T-helper 9 cell (primary cell): ENCODE measurements at places on chromosomes 11 and 22.

DNA sequence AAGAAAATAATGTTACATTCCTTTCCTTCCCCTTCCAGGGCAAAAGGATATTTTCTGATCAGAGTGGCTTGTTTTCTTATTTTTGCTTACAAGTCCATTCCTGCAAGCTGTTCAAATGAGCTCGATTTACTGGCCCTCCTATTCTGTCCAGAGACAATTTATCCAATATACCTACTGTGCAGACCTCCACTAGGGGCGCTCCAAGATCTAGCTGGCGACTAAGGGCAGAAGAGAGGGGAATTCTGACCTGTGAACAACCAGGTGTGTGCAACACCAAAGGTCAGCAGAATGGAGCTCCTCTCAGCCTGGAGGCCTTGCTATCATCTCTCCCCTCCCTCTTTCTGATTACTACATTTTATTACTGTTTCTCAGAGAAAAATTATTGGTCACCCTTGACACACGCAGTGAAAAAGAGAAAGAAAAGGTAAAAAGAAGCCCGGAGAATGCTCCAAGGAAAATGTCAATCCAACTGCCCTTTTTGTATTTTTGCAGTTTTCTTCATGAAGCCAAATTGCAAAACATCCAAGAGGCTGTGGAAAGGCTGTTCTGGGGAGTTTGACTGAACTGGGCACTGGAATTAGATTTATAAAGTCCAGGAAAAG is 3.2 kb downstream of the SEZ6L start:
- peak; percentile 2 for DNase-seq

GRCh38 chr11:70910835-70911234 is 341.5 kb downstream of the SHANK2 start:
- no peak for DNase-seq

DNA sequence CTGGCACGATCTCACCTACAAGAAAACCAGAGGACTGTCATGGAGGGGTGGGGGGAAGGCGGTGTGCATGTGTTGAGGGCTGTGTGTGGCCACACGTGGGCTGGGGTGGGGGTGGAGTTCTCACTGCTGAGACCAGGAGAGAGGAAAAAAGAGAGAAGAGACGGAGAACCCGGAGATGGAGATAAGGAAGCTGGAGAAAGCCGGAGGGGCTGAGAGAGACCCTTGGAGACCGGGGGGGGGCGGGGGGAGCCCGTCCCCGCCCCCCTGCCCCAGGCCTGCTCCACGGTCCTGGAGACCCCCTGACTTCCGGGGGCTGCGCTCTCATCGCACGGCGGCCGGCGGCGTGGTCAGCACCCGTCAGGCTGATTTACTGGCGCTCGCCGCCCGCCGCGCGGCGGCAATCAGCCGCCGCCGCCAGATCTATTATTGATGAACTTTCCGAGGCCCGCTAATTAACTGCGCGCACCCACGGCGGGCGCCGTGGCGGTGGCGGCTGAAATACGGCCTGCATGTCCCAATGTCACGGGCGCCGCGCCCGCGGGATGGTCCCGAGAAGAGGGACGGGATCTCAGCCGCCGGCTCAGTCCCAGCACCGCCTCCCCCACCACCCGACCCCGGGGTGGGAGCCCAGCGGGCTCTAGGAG is 187.4 kb downstream of the MN1 start:
- DNase-seq = no peak

GRCh38 chr22:32862936-32863661 is 61.6 kb downstream of the TIMP3 start:
- DNase-seq = no peak

DNA sequence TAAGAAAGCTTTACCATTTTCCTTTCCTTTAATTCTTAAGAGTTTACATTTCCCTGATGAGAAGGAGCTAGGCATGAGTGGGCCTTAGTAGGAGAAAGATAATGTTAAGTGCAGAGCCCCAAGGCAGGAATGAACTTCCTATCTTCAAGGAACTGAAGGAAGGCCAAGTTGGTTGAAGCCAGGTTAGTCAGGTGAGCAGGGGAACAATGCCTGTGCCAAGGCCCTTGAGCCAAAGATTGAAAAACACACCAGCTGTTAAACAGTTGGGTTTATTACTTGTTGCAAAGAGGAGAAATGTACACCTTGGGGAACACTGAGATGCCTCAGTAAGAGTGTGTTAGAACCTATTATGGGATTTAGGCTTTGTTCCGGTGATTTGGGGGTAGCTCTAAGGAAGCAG is 10.0 kb downstream of the CNTF start:
- DNase-seq = no peak

- no peak for DNase-seq
Observed at GRCh38 chr11:123299721-123300120, 104.7 kb upstream of the CLMP start.

- no peak for DNase-seq
Observed at GRCh38 chr11:129323896-129324502, 51.6 kb upstream of the BARX2 start.

- no peak for DNase-seq
Observed at GRCh38 chr11:68521969-68522652, 61.6 kb downstream of the PPP6R3 start.

DNA sequence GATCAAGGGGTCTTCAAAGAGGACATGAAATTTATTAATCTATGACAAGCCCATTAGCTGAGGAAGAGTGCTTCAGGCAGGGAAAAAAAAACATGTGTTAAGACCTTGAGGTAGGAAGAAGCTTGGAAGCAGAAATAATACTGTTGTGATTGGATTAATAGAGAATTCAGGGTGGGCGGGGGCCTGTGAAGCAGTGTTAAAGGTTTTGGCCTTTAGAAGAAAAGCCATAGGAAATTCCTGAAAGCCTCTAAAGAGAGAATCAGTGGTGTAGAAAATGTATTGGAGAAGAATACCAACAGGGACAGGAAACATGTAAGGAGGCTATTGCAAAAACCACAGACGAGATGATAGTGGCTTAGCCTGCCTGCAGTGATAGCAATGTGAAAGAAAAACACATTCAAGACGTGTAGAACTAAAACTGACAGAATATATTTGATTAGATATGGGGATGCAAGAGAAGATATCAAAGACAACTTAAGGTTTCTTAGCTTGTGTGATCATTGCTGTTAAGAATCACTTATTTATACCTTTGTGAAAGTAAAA is 404.4 kb upstream of the ANO3 start:
- DNase-seq = no peak

GRCh38 chr11:120334894-120335462 is 1.2 kb upstream of the ARHGEF12 start:
- peak; percentile 46 for DNase-seq

DNA sequence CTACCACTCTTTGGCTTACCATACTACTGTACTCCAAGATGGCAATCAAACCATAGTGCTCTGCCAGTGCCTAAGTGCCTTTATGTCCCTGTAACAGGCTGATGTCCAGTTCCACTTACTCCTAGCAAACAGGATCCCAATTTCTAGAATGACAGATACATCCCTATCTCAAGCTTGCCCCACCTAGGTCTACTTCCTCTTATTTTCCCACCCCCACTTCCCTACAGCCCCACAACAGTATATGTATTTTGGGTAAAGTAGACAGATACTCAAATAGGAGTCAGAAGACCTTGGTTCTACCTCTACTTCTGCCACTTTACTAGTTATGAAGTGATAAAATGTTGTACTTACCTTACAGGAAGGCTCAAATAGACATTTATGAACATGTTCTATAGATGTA is 24.1 kb downstream of the SIK3 start:
- no peak for DNase-seq

DNA sequence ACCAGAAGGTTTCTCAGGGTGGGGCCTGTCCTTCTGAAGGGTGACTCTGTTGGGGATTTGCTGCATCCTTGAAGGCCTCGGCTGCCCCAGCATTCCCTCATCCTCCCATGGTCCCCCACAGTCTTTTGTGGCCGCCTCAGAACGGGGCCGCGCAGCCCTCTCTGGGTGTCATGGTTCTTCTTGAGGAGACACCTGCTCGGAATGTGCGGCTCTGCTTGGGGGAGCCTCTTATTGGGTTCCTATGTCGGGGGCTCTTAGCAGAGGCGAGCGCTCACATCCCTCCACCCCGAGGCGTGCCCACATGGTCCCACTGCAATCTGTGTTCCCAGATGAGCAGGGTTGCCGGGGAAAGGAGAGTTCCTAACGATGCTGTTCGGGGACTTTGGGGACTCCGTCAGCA is 1008.4 kb downstream of the BRD1 start:
- DNase-seq = no peak

DNA sequence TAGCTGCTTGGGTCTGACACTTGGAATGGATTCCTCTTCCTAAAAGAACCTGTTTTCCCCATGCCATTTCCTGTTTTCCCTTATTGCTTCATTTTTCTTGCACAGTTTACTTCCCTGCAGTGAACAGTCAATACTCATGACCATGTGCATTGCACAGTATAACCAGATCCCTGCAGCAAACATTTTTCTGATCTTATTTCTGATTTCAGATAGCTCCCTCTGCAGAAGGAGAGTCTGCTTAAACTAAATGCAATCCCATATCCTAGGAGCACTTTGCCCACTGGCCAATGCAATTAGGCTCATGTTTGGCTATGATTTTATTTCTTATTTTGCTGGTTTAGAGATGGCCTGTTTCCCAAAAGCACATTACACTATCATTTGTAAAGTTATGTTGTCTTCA is 96.7 kb upstream of the CD44 start:
- DNase-seq = no peak

DNA sequence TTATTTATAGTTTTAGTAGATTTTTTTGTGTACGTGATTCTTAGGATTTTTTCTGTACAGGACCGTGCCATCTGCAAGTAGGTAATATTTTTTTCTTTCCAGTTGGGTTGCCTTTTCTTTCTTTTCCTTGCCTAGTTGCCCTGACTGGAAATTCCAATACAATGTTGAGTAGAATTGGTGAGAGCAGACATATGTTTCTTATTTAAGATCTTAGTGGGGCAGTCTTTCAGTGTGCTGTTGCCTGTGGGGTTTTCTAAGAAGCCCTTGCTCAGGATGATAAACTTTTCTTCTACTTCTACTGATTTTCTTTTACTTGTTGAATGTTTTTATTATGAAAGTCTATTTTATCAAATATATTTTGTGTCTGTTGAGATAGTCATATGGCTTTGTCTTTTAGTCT is 33.0 kb downstream of the ATXN10 start:
- DNase-seq = no peak

DNA sequence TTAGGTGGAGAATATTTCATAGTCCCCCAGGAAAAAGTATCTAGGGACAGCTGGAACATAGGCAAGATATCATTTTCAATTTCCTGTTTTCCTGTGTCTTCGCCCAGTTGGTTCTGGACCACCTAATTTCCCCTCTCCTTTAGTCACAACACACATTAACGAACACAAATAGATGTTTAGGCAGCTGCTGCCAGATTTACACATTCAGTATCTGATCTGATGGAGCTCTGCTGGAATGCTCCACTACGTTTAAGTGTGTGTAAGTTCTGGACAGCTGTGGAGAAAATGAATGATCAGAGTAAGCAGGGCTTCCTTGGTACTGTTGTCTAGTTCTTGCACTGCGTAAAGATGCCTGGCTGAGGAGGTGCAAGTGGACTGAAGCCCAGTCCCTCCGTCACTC is 36.1 kb upstream of the CLPB start:
- no peak for DNase-seq

- no peak for DNase-seq
Observed at GRCh38 chr11:59152312-59152951, 9.8 kb downstream of the FAM111A start.

GRCh38 chr11:88447281-88447680 is 109.7 kb upstream of the CTSC start:
- no peak for DNase-seq

GRCh38 chr22:43206509-43207161 is 19.7 kb upstream of the TTLL12 start:
- no peak for DNase-seq

GRCh38 chr11:6632116-6633073 is 13.2 kb upstream of the TPP1 start:
- DNase-seq = no peak

DNA sequence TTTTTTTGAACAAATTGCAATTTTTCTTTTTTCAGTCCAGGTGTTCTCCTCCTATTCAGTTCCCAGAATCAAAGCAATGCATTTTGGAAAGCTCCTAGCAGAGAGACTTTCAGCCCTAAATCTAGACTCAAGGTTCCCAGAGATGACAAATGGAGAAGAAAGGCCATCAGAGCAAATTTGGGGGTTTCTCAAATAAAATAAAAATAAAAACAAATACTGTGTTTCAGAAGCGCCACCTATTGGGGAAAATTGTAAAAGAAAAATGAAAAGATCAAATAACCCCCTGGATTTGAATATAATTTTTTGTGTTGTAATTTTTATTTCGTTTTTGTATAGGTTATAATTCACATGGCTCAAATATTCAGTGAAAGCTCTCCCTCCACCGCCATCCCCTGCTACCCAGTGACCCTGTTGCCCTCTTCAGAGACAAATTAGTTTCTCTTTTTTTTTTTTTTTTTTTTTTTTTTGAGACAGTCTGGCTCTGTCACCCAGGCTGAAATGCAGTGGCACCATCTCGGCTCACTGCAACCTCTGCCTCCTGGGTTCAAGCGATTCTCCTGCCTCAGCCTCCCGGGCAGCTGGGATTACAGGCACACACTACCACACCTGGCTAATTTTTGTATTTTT is 6.2 kb upstream of the UBE4A start:
- no peak for DNase-seq

DNA sequence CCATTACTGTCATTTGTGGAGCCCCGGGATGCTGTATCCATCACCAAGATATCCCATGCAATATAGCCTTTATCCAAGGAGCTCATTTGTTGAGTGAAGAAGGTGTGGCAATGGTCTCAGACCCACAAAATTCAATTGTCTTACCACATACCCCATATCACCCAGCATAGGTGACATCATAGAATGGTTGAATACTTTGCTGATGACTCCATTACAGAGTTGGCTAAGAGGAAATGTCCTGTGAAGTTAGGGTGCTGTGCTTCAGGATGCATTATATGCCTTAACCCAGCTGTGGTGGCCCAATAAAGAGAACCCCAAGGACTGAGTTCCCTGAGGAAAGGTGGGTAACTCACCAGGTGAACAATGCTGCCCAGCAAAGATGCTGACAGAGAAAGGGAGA is 113.7 kb downstream of the EFCAB6 start:
- DNase-seq = no peak

- DNase-seq = no peak
Observed at GRCh38 chr11:126026579-126026978, 36.1 kb downstream of the CDON start.
